Pancreas (tissue), 10 donors: ENCODE measurements at places on chromosomes 6 and 20. TPM values are rescaled to one million over a fixed set of nuclear protein-coding genes. Genes with fewer than 3 reads are reported as not detected.

DNA sequence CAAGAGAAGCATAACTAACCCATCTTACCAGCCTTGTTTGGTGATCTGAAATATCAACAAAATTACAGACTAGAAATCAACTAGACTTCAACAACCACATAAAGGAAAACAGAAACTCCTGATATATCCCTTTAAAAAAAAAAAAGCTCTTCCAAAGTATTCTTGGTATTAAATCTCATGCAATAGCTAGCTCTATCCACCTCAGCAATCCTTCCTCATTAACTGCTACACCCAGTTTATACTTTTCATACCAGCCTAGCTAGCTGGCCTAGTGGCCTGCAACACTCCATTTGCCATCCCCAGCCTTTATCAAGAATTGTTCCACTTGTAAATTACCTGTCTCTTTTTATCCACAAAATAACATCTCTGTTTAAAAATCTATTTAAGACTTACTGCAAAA lies 69.0 kb downstream of the BACH2 start:
- DNase-seq, result no peak

DNA sequence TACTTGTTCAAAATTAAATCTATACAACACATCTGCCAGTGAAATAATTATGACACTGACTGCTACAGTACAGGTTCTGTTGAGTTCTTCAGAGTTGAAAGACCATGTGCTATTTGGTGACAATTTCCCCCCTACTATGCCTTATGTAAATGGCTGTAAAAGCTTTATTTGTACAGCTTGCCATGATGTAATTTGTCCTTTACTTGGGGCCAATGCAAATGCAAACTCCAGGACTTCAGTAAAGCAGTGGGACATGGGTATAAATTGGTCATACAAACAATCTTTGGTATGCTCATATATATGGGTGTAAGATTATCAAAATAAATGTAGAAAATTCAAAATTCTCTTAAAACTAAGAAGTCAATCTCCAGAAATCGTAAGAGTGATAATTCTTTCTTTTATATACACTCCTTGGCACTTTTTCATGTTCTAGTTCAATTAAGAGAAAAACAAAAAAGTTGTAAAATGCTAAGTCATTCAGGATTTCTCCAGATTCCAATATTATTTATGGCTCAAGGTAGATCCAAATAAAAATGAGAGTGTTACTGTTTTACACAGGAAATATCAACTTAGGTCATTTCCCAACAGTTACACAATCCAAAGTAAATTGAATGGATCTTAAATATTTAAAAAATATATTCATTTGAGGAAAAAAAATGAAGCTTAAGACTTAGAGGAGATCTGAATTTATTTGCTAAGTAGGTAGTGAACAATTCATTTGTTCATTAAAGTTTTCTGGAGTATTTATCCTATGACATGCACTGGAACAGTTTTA lies 1310.5 kb upstream of the CITED2 start:
- DNase-seq, result no peak

DNA sequence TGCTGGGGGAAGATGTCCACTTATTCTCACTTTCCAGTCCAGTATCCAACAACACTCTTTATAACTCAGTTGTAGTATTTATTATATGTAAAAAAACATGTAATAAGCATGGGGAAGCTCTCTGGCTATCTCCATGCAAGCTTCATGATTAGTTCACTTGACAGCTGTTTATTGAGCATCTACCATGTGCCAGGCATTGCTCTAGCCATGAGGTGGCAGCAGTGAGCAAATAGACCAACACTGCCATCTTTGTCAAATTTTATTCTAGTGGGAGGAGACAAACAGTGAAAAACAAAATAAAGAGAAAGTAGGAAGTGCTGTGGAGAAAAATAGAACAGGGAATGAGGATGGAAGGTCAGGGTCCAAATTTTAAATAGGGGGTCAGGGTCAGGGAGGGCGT lies 131.8 kb downstream of the CFAP61 start:
- no peak for DNase-seq

Gene GSTA3
- total RNA-seq, result not detected
